Ovary (tissue), 10 donors: ENCODE measurements at places on chromosomes 4 and X.

DNA sequence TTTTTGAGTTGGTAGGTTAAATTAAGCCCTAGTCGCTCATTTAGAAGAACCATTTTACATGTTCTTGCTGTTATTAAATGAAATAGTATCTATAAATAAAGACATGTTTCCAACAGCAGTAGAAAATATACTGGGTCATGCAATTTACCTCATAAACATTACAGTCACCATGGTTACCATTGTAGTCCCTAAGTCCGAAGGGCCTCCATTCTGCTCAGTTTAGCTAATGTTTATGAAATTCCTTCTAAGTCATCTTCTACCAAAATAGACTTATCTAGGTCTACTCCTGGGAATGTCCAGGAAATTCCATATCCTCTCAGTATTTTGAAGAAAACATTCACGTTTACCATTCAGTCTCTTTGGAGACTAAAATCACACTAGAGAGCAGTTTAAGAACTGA, 292.5 kb upstream of the DCAF8L1 start:
- DNase-seq: no peak

DNA sequence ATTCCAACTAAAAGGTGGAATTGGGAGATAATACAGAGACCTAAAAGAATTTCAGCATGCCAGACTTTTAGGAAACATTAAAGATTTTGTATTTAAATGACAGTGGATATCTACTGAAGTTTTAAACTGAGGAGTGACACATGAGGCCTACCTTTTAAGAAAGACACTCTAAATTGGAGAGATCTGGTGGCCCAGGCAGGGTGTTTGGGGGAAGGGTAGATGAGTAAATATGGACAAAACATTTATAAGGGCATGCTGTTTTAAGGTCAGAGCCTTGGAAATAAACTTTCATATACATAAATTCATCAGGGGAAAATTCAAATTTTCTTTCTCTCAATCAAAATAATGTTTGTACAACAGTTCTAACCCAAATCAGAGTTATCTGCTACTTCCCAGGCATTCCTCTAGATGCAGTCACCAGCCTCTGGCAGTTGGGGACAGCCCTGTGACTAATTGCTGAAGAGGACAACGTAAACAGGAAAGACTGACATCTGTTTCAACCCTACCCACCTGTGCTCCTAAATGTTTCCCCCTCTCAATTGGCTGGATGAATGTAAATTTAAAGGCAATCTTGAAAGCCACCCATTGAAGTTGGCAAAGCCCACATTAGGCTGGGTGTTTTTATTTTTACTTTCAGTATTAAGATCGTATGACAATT, 1646.9 kb upstream of the ADGRL3 start:
- DNase-seq: no peak

DNA sequence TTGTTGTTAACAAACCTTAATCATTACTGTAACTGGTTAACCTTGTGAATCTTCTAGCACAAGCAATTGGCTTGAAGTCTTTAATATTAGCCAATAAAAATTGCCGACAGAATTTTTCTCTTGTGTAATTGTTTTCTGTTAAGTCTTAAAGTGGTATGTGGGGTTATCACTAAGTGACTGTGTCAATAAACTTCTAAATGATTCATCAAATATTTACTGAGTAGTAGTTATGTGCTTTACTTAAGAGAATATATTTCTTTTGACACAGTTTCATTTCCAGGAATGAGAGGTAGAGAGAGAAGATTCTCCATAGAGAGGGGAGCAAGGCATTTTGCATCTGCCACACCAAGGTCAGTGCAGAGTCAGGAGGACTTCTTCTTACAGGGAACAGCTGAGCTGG, 2361.6 kb upstream of the AGA start:
- no peak for DNase-seq

DNA sequence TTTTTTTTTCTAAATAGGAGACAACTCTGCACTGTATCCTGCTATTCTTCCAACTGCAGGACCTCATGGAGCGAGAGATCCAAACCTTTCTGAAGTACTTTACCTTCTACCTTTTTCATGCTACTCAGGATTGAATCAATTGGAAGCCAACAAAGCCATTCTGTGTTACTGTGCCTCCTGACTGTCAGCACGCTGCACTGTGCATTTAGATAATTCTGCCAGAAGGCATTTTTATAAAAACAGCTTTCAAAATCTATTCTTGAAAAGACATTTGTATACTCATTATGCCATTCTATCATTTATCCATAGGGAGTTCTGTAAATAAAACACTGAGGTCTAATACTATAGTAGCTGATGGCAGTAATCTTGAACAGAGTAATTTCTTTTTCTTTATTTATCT, 142.8 kb downstream of the SLIT2 start:
- no peak for DNase-seq

- no peak for DNase-seq
Measured at GRCh38 chr4:99013884-99014523, 18.5 kb downstream of the METAP1 start.

DNA sequence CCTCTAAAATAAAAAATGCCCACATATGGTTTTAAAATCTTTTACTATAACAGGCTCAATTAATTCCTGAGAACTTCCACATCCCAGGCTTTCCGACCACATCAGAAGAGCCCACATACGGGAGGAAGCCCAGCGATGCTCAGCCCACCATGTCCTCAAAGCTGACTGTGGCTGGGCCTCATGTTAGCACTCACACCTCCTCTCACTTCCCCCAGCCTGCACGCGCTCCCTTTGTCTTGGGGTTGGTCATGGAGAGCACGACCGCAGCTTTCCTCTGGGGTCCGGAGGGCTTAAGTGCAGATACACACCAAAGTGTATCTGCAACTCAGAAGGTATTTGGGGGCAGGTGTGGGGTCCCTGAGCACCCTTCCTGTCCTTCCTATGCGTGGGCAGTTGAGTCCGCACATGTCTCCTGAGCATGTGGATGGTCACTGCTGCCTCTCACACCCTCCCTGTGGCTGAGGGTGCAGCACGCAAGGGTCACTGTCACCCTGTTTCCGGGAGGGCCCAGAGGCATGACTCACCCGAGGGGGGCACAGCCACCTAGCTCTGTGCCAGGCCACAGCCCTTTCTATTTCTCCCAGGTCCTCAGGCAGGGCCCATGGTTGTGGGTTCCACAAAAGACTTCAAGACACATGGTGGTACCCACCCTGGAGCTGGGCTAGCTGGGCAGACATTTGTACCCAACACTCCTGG, 21.2 kb downstream of the WDR1 start:
- no peak for DNase-seq

- no peak for DNase-seq
Measured at GRCh38 chr4:6466756-6467381, 5.5 kb downstream of the PPP2R2C start.

GRCh38 chr4:143336781-143337599, at the start of gene GAB1:
GAB1 (plus strand) TSS chr4:143336876; CDS start chr4:143337189, 313 bp downstream.
- DNase-seq: peak; percentile 77
